Ascending aorta (tissue), 2 donors: ENCODE measurements at places on chromosomes 4 and X.

GRCh38 chrX:103630171-103630511, 1.4 kb downstream of the TCEAL1 start:
- DNase-seq = no peak

- DNase-seq = no peak
Observed at GRCh38 chrX:47321823-47322371, 48.5 kb upstream of the ZNF157 start.

- DNase-seq = no peak
Observed at GRCh38 chr4:10893395-10893794, 208.8 kb upstream of the CLNK start.

DNA sequence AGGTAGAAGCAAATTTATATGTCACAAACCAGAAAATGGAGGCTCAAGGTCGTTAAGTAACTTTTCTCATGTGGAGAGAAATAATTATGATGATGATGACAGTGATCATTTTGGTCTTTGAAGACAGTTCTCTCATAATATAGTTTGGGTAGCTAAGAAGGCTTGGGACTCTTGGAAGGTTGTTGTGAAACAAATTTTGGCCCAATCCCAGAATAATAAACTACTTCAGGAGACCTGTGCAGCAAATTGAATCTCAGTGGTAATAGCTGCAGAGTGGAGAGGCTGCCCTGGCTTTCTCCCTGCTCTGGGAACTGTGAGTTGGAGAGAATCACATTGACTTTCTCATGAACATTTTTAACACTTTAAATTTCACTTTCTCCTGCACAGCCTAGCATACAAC, 217.2 kb upstream of the BOD1L1 start:
- DNase-seq = no peak

DNA sequence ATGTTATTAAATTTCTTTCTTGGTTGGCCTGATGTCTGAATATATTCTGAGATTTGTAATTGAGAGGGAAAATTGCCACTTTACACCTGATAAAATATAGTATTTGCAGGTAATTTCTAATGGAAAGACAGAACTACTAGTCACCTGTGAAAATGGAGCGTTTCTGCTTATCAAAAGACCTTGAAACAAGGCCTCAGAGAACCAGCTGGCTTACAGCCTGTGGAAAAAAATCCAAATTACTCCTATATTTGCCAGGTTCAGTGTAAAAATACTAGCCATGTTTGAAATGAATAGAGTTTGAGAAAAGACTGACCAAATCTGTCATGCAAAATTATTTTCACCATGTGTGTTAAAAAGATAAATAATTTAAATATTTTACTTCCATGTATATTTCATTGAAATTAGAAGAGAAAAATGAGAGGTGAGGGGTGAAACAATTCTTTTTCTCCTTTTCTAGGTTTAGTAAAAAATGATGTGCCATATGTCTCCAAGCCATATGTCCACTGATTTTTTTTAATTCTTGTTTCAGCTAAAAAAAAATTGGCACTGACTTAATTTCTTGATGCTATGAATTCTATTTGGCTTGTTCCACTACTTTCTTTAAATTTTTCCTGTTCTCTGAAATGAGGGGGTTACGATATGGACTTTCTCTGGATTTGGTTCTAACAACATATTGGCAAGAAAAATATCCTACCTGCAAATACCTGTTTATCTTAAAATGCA, 464.9 kb downstream of the GRXCR1 start:
- no peak for DNase-seq

GRCh38 chr4:13102092-13102742, 381.9 kb downstream of the RAB28 start:
- no peak for DNase-seq

GRCh38 chr4:104901438-104901837, 245.2 kb upstream of the TET2 start:
- DNase-seq = no peak

DNA sequence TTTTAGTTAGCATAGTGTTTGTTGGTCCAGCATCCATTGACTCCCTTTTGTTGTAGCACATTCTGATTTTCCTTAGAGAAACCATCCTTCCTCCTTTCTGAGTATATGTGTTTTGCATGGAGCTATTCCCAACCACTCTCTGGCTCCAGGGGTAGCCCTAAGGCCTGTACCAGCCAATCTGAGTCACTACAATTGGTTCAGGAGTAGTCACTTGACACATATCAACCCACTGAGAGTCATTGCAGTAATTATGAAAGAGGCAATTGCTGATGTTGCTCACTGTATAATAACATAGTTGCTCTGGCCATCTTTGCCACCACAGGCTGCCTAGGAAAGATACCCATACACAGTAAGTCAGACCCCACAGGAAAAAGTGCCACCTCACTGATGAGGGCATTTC, 71.2 kb upstream of the GRID2 start:
- DNase-seq = no peak

DNA sequence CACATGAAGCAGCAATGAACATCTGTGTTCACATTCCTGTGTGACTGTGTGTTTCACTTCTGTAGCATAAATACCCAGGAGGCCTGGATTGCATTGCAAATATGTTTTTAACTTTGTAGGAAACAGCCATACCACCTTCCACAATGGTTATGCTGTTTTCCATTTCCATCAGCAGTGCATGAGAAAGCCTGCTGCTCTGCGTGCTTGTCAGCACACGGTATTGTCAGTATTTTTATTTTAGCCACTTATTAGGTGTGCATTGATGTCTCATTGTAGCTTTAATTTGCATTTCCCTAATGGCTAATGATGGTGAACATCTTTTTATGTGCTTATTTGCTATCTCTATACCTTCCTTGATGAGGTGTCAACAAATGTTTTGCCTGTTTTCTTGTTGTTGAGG, 355.9 kb downstream of the TRIML1 start:
- DNase-seq = no peak

- no peak for DNase-seq
Observed at GRCh38 chr4:101037938-101038413, 309.4 kb downstream of the PPP3CA start.

DNA sequence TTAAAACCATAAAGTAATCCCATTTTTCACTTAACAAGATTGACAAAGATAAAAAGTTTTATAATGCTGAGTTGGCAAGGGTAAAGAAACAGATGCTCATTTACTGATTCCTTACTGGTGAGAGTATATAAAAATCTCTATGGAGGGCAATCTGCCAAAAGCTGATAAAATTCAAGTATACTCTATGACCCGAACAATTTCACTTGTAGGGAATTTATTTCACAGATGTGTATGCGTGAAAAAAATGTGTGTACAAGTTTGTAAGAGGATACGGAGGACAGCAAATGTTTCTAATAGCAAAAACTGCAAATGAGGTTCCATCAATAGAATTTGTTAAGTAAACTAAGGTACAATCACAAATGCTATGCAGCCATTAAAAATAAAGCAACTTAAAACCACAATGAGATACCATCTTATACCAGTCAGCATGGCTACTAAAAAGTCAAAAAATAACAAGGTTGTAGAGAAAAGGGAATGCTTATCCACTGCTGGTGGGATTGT, 23.4 kb downstream of the DHX15 start:
- DNase-seq = no peak

GRCh38 chr4:112896609-112897190, 152.8 kb upstream of the ANK2 start:
- no peak for DNase-seq

DNA sequence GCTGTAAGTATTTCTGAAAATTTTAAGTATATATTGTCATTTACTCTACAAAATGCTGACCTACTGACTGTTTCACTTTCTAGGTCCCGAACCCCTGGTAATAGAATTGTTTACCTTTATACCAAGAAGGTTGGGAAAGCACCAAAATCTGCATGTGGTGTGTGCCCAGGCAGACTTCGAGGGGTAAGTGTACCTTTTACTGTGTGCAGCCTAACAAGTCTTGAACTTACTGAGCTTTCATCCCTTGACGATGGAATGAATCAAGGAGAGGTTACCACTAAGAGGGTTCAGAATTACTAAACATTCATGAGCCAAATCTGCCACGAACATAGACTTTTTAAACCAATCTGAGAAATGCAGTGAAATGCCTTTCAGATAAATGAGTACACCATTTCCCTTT, 1.6 kb downstream of the RPL34 start:
- DNase-seq = no peak

DNA sequence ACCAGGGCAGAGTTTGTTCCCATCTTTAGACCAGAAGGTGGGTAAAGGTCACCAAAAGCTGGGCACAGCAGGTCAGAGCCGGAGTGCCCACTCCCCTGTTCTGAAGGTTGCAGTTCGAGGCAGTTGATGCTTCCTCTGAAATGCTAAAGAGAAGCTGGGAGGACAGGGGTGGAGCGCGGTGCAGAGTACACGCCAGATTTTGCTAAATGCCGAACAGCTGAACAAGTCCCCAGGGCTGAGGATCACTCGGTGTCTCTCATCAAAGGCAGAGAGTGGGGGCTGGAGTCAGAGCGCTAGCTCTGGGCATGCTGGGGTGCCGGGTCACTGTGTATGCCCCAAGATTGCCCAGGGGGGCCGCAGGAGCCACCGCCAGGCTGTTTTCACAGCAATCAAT, 197.0 kb downstream of the BCOR start:
- DNase-seq = no peak
